ENCODE measurements at places on chromosomes 11 and 22.
A peak's percentile ranks its signal among the peaks of the same experiment; 100 is the strongest.

GRCh38 chr11:14380947-14381561 is 22.1 kb upstream of the RRAS2 start:
- DNase-seq = no peak

DNA sequence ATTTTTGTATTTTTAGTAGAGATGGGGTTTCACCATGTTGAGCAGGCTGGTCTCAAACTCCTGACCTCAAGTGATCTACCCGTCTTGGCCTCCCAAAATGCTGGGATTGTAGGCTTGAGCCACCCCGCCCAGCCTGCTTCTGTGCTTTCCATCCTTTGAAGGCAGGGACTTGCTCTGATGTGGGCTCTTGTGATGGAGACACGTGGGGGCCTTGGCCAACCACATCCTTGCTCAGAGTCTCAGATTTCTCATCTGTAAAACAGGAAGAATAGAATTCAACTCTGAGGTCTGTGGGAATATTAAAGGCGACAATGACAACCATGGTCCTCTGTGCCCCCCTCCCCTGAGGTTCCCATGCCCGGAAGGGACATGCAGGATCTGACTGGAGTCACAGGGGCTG is 3.8 kb upstream of the GGA1 start:
- peak; percentile 26 for DNase-seq

- no peak for DNase-seq
These were observed 69.1 kb upstream of the B3GAT1 start for GRCh38 chr11:134481135-134481534.

GRCh38 chr22:29987137-29987536 is 93.1 kb upstream of the HORMAD2 start:
- DNase-seq = no peak

- no peak for DNase-seq
These were observed 63.9 kb downstream of the MYO7A start for GRCh38 chr11:77191823-77192495.

GRCh38 chr11:95671768-95672167 is 117.8 kb downstream of the FAM76B start:
- no peak for DNase-seq

DNA sequence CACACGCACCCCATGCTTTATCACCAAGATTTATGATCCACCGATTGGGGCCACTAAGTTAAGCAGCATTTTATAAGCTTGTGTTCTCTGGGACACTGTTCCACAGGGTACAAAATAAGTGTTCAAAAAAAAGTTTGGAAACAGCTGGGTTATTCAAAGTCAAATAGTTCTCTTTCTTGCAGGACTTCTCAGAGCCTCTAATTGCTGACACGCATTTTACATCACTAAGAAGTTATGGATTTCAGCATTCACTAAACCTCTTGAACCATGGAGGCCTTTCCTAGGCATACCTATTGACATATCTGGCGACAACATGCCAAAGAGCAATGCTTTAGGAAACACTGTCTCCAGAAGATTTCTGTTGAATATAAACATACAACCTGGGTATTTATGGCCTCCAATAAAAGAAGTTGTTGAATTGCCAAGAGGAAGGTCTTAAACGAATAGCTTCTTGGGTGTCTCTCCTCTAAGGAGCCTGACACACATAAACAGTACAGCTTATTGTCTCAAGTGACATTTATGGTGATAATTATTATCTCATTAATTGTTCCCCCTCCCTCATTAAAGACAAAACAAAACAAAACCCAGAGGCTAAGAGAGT is 147.1 kb upstream of the ARHGAP20 start:
- DNase-seq = no peak

GRCh38 chr22:27207266-27207665 is 549.9 kb downstream of the MIAT start:
- no peak for DNase-seq

DNA sequence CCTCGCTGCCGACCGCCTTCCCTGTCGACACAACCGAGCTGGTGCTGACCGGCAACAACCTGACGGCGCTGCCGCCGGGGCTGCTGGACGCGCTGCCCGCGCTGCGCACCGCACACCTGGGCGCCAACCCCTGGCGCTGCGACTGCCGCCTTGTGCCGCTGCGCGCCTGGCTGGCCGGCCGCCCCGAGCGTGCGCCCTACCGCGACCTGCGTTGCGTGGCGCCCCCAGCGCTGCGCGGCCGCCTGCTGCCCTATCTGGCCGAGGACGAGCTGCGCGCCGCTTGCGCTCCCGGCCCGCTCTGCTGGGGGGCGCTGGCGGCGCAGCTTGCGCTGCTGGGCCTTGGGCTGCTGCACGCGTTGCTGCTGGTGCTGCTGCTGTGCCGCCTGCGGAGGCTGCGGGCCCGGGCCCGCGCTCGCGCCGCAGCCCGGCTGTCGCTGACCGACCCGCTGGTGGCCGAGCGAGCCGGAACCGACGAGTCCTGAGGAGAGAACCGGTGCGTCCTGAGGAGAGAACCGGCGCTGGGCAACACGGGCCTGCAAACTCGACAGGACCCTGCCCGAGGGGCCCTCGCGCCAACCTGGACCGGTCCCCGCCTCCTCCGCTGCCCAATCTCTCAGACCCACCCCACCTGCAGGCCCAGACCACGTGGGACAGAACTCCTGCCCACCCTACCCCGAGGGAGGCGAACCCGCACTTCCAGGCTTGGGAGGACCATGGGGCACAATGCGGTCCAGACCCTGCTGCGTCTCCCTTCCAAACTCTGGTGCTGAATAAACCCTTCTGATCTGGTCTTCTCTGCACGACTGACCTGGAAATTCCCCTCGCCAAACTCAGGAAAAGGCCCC is 866 bp downstream of the GP1BB start:
- DNase-seq = no peak

DNA sequence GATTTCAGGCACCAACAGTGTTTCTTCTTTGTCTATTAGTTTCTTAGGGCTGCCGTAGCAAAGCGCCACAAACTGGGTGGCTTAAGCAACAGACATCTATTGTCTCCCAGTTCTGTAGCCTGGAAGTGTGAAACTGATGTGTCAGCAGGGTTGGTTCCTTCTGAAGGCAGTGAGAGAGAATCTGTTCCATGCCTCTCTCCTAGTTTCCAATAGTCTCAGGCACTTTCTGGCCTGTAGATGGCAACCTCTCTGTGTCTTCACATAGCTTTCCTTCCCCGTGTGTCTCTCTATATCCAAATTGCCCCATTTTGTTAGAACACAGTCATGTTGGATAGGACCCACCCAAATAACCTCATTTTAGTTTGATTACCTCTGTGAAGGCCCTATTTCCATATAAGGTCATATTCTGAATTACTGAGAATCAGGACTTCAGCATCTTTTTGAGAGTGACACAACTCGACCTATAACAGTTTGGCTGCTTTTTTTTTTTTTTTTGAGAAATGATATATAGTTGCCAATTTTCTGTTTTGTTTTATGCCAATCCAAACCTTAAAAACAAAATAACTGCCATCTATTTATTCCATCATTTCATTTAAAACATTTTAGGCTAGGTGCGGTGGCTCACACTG is 108.2 kb downstream of the SLC36A4 start:
- no peak for DNase-seq

GRCh38 chr11:84384731-84385130 is 1098.6 kb upstream of the CCDC90B start:
- DNase-seq = no peak

- DNase-seq = no peak
These were observed 802.7 kb downstream of the METTL15 start for GRCh38 chr11:28910926-28911325.

DNA sequence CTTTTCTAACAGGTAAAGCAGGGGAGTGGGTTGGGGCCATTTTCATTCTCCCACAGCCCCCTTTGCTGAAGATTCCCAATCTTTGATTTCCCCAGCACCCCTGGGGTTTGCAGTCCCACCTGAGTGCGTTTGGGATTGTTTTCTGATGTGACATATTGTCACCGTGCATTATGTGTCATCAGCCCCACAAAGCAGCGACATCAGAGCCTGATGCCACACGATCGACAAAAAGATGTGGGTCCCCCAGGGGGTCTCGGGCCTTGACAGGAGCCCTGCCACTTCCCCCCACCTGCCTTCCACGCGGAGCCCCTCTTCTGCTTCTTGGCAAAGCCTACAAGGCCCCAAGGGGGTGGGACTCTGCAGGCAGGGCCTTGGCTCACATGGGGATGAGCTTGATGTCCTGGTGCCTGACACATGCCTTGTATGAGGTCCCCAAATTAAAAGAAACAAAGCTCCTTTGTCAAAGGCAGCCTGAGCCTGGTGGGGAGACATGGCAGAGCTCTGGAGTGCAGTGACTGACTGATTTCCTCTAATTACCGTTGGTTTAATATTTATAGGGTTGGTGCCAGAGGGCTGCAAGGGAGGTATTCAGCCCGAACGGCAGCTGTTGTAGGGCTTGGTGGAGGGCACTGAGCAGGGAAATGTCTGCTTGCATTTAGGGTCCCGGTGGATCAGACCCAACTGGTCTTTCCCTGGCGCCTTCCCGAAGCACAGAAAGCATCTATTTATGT is 149.2 kb downstream of the MIAT start:
- no peak for DNase-seq

GRCh38 chr11:19323502-19323901 is 82.8 kb upstream of the E2F8 start:
- DNase-seq = no peak

DNA sequence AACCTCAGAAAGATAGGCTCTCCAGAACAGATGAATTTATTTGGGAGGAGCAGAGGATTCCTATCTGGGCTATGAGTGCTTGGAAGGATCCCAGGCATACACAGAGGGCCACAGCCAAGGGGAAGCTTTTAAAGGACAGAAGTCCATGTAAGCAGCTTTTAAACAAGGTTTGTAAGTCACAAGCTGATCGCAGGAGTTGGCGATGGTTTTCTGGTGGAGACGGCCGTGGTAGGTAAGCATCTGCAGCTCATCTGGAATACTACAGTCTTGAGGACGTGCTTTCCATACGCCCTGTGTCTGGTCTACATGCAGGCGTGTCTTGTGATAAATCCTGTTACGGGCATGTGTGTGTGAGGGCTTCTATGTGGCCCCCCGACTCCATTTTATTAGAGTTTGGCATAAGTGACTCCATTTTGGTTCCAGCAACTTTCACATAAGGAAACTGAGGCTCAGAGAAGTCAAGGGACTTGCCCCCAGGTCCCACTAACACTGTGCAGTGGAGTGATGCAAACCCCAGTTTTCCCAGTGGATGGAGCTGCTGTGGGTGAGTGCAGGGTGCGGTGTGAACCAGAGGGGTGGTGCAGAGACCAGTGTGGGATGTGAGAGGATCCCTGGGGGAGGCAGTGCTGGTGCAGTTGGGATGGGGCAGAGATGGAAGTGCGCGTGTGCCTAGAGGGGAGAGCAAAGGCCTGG is 11.8 kb upstream of the ACY3 start:
- DNase-seq = no peak

DNA sequence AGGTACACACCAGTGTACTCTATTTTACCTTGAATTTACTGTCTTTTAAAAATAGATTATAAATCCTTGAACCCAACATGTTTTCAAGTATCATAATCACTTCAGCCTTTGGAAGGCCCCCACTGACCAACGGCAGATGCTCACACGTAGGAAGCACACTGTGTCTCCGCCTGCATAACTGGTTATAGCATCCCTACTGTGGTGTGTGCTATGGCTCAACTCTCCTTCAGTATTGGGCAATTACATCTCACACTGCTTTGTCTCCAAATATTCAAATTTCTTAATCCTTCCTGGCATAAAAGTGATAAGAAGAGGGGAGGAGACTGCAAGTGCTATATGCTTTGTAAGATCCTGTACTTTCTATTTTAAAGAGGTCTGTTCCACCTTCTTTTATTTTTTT is 165.7 kb downstream of the CADM1 start:
- DNase-seq = no peak

DNA sequence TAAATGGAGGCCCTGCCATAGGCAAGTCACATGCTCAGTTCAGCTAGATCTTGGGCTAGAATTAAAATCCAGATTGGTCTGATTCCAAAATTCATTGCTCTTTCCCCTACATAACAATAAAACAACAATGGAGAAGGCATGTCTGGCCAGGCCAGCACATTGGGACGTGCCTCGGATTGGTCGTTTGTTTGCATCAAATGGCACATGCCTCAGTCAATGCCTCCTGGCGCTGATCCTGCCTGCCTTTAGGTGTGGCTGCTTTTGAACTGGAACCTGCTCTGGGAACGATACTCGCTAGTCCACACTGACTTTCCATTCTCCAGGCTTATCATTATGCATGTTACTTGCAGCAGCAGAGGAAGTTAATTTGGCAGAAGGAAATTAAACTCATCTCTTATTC is 322.1 kb downstream of the NELL1 start:
- DNase-seq = no peak

DNA sequence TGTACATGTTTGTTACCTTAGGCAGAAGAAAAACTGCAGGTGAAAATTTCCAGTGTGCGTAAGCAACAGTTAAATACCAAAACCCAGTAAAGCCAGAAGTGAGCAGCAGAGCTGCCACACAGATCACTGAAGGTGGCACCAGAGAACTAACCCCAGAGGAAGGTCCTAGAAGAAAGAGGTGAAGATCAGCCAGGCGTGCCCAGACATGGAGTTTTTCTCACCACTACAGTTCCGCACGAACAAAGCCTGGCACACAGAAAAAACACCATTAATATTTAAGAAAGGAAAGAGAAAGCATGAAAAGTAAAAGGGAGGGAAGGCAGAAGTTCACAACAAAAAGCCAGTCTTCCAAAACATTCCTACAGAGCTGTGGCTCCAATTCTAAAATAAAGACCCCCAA is 60.7 kb downstream of the STK33 start:
- no peak for DNase-seq

DNA sequence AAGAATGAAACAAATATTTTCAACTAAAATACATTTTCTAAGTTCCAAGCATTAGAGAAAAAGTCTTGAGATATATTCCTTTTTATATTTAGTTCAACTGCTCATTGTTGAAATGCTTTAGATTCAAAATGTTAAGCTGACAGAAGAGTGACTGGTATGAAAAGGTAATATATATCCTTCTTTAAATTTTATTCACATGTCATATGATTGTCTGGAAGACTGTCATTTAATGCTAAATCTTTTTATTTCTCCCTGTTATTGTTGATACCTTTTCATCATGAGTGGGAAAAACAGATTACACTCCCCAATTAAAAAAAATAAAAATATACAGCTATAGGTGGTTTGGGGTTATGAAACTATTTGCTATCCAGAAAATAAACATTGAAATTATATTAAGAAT is 965.4 kb downstream of the JRKL start:
- DNase-seq = no peak

- DNase-seq = no peak
These were observed 9.6 kb upstream of the SYT8 start for GRCh38 chr11:1825039-1825740.

DNA sequence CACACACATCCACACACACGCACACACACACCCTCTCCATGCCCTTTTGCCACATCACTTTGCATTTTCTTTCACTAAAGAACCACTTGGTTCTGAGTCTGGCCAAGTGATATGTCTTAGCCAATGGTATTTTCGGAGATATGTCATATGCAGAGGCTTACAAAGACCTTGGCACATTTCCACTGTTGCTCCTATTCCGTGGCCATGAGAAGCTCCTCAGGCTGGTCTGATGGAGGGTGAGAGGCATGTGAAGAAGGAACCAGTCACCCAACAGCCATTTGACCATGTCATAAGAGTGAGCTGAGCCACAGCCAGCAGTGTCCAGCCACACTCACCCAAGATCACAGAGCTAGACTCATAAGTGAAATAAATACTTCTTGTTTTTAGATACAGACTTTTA is 212.6 kb upstream of the NAV2 start:
- DNase-seq = no peak
